NB4 (cell line): ENCODE measurements at places on chromosomes 3 and 15.
A peak's percentile ranks its signal among the peaks of the same experiment; 100 is the strongest.

DNA sequence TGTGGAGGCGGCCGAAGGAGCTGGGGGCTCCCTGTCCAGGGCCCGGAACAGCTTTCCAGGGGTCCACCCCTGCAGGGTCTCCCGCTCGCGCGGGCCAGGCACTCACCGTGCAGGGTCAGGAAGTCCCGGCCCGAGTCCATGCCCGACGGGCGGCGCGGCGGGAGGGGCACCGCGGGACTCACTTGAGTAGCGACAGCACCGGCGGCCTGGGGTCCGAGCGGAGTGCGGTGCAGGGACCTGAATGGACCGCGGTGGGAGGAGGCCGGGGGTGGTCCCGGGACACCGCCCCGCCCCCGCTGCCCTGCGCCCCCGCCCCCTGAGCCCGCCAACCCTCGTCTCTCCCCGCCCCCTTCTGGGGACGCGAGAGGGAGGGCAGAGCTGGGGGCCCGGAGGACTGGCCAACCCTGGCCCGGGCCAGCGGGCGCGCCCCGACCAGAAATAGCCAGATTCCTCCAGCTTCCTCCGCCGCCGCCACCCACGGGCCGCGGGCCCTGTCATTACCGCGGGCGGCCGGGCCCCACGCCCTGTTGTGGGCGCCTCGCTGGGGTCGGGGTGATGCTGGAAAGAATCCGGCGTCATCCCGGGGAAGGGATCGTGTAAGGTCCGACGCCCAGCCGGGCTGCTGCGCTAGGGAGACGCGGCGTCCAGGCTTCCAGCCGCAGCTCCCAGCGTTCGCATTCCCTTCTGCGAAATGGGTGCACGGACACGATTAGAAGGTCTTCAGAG lies at the start of gene PLCD1:
PLCD1 (minus strand) TSS at position 243 of the 726 bp plus-strand sequence; CDS start at position 140, 103 bp downstream.
- DNase-seq = no peak

DNA sequence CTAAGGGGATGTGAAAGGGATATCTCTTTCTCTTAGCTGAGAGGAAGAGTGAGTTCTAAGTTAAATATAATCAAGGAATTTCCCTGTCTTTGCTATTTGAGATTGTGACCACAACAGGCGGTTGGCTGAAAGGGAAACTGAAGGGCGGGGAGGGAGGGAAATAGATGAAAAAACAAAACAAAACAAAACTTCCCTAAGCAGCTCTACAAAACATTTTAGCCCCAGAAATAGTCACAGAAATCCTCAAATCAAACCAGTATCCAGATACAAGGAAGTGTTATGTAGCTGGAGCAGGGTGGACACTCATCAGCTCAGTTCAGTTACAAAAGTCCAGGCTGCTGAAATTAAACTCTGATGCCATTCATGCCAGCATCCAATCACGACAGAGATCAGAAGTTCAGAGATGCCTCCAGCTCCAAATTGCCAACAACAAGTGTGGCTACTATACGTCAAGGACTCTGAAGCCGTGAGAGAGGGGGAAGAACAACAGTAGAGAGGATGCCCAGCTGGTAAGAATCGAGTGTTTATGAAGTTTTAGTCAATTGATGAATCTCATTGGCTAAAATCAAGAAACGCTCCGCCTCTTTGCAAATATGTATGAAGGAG lies 319 bp upstream of the TP63 start:
- DNase-seq = no peak

DNA sequence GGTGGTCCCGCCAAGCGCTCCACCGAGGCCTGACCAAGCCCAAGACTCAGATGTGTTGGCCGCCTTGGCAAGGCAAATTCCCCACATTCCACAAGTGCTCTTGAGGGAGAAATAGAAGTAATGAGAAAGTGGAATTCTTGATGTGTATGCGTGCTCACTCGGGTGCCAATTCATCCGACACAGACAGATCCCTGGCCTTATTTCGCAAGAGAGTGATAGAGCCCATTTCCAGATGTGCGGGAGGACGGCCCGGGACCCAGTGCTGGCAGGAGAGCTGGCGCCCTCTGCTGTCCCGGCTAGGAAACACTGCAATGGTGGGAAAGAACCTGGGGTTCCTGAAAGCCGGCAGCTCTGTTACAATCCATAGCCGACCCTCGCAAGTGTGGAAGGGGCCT lies 76.0 kb downstream of the HMG20A start:
- DNase-seq = peak; percentile 87

- no peak for DNase-seq
Measured at GRCh38 chr3:123411340-123412040, 37.4 kb downstream of the ADCY5 start.

DNA sequence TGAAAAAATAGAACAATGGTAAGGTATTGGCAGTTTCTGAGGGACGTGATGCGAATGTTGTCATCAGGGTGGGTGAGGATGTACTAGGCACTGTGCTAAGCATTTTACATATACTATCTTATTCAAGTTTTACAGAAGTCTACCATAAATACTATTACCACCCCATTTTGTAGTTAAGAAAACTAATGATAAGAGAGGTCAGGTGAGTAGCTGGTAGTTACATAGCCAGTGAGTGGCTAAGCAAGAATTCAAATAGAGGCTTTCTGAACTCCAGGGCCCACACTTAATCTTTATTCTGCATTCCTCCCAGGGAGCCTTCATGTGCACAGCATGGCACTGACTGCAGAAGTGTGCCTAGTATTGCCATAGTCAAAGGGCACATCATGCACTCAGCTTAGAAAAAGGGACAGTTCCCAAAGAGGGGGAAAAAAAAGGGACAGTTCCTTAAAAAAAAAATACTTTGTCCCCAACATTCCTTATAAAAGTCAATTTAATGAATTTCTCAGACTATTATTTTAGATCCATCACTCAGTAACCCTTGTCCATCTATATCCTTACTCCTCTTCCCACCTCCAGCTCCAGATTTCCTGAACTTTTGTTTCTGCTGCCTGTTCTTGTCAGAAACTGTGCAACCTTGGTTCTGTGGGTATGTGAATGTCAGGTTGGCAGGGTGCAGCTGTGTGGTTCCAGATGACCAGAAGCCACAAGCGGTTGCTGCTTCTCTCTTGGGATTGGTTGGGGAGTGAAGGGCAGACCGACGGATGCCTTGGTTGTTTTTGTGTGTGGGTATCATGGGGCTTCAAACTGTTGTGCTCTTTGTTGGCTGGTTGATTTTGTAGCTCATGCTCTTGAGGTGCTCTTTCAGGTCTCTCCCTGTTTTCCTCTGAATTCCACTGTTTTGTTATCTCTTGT lies 8.3 kb downstream of the MAPKBP1 start:
- DNase-seq = peak; percentile 83

DNA sequence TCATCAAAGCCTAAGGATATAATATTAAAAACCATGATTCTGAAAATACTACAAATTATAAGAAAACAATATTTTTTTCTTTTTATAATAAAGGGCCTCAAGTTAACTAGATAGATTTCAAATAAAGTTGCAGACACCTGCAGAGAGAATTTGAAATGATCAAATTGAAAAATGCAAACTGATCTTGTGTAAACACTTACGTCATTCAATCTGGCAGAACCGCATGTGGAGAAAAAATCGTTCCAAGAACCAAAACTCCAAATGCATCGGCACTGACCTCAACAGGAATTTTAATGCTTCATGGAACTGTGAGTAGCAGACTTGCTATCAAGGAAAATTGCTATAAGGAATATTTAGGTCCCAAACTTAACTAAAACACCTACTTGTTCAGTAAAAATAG lies 17.2 kb downstream of the CPA3 start:
- no peak for DNase-seq

DNA sequence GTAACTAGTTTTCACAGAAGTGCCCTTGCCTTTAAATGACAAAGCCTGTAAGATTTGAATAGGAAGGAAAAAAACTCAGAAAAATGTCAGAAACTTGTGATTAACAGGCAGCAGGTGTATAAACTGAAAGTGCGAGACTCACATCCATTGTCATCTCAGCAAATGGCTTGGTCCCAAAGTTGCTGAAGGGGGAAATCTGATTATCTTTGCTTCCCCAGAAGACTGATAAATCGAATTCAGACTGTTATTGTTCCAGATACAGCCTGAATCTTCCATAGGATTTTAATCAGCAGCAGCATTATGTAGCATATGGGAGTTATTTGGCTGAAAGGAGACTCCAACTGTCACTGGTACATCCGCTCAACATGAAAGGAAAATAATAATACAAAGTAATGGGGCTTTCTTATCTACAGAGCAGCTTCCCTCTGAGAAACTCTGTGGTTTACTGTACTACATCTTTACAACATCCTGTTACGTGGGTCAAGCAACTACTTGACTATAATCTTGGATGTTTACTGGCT lies 550.4 kb upstream of the CCDC54 start:
- DNase-seq = no peak

DNA sequence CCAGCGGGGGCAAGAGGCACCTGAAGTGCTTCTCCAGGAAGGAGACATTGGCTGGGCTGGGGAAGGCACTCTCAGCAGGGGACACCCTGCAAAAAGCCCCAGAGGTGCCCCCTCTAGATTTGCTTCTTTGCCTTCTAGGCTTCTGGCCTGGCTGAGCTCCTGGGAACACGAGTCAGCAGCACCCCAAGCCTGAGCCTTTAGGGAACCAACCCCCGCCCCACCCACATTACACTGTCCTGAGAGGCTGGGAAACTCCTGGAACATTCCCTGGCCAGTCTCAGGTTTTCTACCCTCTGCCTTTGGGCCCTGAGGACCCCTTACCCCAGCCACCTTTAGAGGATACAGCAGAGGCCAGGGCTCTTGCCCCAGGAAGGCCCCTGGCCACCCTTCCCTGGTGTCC lies 108.4 kb upstream of the LINGO1 start:
- DNase-seq = no peak

GRCh38 chr3:140247775-140248174 lies 312.8 kb downstream of the CLSTN2 start:
- no peak for DNase-seq

- DNase-seq = no peak
Measured at GRCh38 chr15:66628976-66629723, 63.4 kb upstream of the LCTL start.

GRCh38 chr15:41921167-41921566 lies 27.3 kb upstream of the SPTBN5 start:
- no peak for DNase-seq

DNA sequence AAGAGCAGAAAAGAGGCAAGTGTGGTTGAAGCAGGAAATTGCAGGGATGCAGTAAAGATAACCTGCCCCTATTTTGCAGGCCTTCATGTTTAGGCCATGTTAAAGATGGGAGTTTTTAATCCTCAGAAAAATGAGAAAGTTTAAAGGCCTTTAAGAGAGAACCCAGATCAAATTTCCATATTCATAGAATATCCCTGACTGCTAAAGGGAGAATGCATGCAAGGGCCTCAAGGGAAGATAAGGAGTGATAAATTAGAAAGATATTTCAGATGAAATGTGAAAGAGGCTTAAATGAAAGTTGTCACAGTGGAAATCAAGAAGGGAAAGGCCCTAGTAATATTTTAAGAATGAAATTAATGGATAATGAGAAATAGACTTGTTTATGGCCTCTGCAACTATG lies 292.1 kb downstream of the SATB1 start:
- no peak for DNase-seq
